Muscle of arm (tissue), 14 donors: ENCODE measurements at places on chromosomes 12 and 14.
A peak's percentile ranks its signal among the peaks of the same experiment; 100 is the strongest.

- DNase-seq, result no peak
Measured at GRCh38 chr12:132171293-132171967, 27.2 kb downstream of the NOC4L start.

- DNase-seq, result peak; percentile 31
Measured at GRCh38 chr14:58562141-58562540, 75.6 kb upstream of the DACT1 start.

- no peak for DNase-seq
Measured at GRCh38 chr14:32728976-32729375, 209.7 kb upstream of the NPAS3 start.

- no peak for DNase-seq
Measured at GRCh38 chr12:39003541-39004155, 98.3 kb upstream of the CPNE8 start.

DNA sequence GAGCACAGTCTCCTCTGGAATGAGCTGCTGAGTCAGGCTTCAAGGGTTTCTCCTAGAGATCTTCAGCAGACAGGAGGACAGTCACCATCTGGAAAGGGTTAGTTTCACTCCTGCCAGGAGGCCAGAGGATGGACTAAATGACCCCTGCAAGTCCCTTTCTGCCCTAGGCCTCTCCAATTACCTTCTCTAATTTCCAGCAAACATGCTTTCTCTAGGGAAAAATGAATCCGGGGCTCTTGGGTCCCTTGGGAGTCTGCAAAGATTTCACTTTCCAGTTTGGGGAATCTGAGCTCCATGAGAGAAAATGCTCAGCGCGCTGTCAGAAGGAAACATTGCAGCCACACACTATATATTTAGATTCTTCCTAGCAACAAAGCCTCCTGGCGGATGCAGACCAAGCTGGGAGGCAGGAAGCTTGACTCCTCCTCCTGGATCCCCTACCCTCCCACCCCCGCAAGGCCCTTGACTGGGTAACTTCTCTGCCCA, 184.4 kb upstream of the CCND2 start:
- peak; percentile 59 for DNase-seq

- peak; percentile 83 for DNase-seq
Measured at GRCh38 chr12:48788854-48789775, at the start of gene ADCY6. ADCY6 (minus strand) TSS chr12:48789089; CDS start chr12:48783434, 5,655 bp downstream.

- DNase-seq, result peak; percentile 43
Measured at GRCh38 chr14:49303946-49304516, 282.1 kb downstream of the RPS29 start.

GRCh38 chr12:116143909-116144308, 133.6 kb downstream of the MED13L start:
- DNase-seq, result no peak

DNA sequence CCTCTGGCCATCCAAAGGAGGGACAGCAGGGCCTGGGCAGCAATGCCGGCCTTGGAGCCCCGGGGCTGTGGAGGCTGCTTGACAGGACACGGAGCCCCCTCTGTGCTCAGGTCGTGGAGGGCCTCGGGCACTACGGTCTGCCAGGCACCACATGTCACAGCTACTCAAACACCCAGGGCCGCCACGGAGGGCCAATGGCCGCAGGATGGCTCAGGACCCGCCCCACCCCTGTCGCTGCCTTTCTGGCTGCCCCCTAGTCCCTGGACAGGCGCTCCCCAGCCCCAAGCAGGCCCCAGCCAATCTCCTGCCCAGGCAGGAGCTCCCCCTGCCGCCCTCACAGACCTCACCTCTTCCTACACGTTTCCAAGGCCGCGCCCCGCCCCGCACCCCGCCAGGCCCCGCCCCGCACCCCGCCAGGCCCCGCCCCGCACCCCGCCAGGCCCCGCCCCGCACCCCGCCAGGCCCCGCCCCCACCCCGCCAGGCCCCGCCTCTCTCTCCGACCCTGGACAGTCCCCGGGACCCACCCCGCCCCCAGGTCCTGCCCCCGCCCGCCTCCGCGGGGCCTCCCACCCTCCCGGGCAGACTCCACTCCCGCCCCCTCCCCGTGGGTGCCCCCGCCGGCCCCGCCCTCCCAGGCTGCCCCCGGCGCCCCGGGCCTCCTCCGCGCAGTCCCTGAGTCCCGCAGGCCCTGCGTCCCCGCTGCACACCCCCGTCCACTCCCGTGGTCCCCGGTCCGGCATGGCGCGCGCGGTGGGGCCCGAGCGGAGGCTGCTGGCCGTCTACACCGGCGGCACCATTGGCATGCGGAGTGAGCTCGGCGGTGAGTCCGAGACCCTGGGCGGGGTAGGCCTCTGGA, at the start of gene ASPG:
Gene ASPG, plus strand, starts transcription at position 669 of the 857 bp plus-strand sequence. Its CDS starts 71 bp downstream, at position 740.
- DNase-seq, result no peak

GRCh38 chr12:6965714-6966113, 4.8 kb downstream of the PHB2 start:
- DNase-seq, result no peak

GRCh38 chr12:111453071-111453989, 47.6 kb downstream of the SH2B3 start:
- no peak for DNase-seq

- no peak for DNase-seq
Measured at GRCh38 chr14:91607322-91608047, 97.4 kb upstream of the PPP4R3A start.

DNA sequence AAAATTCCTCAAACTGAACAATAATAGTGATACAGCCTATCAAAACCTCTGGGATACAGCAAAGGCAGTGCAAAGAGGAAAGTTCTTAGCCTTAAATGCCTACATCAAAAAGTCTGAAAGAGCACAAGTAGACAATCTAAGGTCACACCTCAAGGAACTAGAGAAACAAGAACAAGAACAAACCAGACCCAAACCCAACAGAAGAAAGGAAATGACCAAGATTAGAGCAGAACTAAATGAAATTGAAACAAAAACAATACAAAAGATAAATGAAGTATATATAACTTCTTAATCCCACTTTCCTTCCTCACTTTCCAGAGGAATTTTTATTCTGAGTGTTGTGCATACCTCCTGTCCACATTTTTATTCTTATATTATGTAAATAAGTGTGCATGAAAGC, 192.0 kb downstream of the FUT8 start:
- no peak for DNase-seq

GRCh38 chr14:23146351-23146910, 27.4 kb upstream of the CEBPE start:
- DNase-seq, result no peak

DNA sequence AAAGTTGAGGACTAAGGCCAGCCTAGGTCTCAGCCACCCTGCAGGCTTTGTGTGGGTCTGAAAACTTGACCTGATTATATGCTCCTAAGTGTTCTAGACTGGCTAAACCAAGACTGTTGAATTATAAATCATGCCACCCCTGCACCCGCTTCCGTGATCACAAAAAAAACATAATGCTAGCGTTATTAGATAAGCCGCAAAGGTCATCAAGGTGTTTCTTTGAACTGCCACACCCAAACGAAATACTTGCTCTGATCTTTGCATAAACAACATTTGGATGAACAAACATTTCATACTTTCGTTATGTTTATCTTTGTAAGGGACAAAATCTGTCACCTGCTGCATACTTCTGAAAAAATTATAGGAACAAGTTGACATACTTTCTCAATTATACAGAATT, 2.5 kb downstream of the SMCO2 start:
- no peak for DNase-seq

- no peak for DNase-seq
Measured at GRCh38 chr14:90778571-90779255, 37.5 kb downstream of the TTC7B start.

DNA sequence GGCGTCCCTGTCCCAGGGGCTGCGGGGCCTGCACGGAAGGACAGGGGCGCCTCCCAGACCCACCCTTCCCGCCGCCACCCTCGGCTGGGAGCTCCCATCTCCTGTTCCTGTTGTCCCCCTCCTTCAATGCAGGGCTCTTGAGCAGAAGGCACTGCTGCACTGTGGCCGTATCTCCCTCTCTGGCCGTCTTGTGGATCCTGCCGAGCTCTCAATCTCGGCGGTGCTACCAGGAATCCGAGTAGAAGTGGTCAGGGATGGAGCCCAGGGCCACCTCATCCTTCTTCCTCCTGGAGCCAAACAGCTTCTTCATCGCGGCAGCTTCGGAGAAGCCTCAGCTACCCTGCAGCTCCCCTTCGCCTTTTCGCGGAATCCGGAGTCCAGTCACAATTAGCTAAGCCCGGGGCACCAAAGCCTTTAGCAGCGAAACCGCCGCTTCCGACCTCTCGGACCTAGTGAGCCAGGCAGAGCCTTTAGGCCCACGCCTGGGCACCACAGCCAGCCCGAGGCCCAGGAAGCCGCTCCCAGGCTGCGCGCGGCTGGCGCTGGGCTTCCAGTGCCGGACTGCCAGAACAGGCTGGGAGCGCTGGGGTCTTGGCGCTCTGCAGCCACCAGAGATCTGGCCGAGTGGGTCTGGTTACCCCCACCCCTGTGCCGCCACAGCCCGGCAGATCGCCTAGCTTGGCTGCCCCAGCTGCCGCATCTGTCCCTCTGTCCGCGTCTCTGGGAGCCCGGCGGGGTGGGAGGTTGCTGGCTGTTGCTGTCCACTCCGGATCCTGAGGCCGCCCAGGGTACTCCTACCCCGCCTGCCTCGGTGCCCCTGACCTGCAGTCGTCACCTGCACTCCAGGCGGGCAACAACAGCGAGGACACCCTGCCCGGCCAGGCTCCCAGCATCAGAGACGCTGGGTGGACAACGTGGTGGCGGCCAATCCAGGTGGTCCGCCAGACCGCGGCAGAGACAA, 69.1 kb downstream of the ASCL4 start:
- DNase-seq, result no peak

DNA sequence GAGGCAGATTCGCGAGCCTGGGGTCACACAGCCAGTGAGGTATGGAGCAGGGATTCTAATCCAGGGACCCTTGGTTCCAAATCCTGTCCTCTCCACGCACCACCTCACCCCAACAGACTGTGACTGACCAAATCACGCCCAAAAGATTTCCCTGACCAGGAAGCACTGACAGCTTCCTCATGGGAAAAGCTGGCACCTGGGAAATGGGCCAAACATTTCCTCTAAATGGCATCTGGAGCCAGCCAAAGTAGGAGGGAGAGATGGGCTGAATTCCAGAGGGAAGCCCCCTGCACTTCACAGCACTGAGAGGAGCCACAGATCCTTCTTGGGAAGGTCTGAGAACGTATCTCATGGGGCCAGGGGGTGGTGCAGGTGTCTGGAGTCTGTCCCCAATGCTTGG, 28.8 kb downstream of the CCDC92 start:
- no peak for DNase-seq

DNA sequence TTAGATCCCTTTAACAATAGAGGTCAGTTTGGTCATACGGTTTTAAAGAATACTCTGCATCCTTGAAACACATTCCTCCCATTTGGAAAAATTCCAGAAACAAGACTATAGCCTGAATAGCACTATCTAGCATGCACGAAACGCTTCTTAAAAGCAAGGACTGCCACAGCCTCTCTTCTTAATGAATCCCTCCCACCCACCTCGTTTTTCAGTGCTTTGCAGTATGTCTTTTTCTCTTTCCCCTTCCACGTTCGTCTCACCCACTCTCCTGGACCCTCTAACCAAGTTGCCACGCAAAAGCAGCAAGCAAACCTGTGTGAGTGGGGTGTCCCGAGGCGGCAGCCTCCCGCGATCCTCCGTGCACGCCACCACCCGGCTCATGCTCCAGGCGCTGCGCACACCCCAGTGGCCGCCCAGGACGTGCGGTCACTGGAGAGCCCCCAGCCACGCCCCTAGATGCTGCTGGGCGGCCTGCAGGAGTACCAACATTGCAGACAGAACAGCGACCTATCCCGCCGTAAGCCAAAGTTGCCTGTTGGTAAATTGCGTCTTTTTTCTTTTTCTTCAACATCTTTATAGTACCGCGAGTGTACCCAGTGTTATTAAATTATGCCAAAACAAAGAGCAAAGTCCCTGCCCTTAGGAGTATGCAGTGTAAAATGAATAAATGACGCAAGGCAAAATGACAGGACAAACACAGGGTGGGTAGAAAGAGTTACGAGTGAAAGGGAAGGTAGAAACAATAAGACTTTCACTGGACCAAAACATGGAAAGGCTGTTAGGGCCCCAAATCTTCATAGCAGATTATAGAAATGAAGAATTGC, at the start of gene SLC38A4:
Gene SLC38A4, minus strand, starts transcription at position 407 of the 824 bp plus-strand sequence. CDS start 32,926 bp downstream, outside the sequence.
- DNase-seq, result peak; percentile 22

- no peak for DNase-seq
Measured at GRCh38 chr12:100251917-100252316, 15.0 kb downstream of the DEPDC4 start.

DNA sequence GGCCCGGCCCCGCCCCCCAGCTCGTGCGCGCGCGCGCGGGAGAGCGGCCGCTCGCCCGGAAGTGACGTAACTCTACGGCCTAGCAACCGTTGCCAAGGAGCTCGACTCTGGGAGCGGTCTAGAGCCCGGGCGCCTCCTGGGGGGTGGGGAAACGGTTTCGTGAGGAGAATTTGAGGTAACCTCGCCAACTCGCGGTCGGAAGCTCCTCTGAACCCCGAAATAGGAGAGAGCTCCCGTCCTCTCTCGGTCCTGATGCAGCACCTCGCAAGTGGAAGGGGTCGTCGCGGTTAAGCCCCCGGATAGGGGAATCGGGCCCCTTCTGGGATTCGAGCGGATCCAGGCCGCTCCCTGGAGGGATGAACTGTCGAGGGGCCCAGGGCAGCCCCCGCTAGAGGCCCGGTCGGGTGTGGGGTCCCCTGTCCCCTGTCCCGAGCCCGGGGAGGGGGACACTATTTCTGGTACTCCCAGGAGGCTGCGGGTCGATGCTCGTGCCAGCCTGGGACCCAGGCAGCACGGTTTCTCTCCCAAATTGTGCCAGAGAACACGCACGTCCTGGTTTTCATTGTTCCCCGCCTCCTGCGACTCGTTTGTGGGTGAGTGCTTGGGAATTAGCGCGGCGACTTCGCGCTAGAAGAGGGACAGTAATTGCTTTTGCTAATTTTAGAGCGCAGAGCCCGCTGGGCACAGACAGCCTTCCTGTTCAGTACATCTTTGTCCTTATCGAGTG, at the start of gene IFT81:
Gene IFT81, plus strand, starts transcription at position 89 of the 727 bp plus-strand sequence. CDS start 3,024 bp downstream, outside the sequence.
- DNase-seq, result peak; percentile 95

DNA sequence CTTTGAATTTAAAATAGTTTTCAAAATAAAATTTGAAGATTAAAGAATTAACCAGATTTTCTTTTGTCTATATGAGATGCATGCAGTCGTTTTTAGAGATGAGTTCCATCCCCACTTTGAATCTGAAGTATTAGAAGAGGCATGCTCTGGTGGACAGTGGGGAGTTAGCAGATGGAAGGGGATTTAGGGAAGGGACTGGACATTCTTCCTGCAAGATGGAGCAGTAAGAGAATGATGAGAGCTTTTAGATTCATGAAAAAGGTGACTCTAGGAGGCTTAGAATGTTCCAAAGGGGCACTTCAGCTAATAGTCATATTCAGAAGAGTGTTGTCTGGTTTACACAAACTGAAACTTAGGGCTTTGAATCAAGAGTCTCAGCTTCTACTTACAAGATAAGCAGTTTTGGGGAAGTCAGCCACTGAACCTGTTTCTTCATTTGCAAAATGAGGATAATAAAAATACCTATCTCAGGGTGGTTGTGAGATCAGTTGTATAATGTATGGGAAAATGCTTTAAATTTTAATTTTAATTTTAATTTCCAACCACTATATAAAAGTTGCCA, 3.7 kb downstream of the ZBTB1 start:
- DNase-seq, result no peak
